Right cardiac atrium (tissue), 5 donors: ENCODE measurements at places on chromosomes 13 and 19. TPM values are rescaled to one million over a fixed set of nuclear protein-coding genes. Genes with fewer than 3 reads are reported as not detected.
A peak's percentile ranks its signal among the peaks of the same experiment; 100 is the strongest.

- DNase-seq = peak; percentile 13
Measured at GRCh38 chr13:48318377-48318811, 14.8 kb downstream of the RB1 start.

- peak; percentile 72 for DNase-seq
Measured at GRCh38 chr13:36998624-36999041, 507 bp downstream of the ALG5 start.

DNA sequence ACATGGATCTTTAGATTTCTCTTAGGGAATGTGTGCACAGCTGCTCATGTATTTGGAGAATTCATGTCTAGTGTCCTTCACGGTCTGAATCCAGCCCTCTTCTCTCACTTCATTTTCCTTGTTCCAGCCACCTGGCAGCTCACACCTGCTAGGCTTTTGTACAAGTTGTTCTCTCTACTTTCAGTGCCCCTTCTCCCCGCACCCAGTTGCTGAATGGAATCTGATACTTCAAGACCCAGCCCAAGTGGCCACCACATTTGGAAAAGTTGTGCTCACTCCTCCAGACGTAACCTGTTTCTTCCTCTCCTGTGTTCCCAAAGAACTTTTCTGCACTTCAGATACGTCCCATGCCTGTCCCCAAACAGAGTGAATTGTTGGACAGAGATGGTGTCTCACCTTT is 235.6 kb downstream of the SHISA2 start:
- no peak for DNase-seq

DNA sequence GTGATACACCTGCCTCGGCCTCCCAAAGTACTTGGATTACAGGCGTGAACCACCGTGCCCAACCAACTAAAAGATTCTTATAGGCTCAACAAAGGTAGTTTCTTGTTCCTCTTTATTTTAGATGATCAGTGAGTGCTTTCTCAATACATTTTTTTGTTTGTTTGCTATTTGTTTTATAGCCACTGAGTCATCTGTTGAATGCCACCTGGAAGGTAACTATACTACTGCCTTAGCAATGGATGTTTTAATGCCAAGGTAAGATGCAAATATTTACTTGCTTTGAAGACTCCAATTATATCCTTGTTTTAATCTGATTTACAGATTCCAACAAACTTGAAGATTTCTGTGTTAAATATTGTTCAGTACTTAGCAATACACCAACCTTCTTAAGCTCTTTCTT is 2807.4 kb upstream of the PCDH20 start:
- no peak for DNase-seq

DNA sequence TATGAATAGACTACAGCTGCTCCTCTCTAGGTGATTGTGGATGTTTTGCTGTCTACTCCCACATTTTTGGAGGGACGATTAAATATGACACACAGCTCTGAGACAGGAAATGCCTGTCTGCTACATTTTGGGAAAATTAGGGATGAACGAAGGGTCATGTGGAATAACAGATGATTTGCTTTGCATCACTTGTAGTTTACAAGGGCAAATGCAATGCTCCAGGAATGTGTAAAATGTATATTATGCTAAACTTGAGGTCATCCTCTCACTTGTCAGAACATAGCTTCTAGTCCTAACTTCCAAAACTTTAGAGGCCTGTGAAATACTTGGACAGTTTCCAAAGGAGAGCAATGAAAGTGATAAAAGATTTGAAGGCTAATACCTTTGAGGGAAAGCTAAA is 284.2 kb upstream of the DACH1 start:
- no peak for DNase-seq

- DNase-seq = no peak
Measured at GRCh38 chr13:35266412-35266811, 210.1 kb downstream of the MAB21L1 start.

DNA sequence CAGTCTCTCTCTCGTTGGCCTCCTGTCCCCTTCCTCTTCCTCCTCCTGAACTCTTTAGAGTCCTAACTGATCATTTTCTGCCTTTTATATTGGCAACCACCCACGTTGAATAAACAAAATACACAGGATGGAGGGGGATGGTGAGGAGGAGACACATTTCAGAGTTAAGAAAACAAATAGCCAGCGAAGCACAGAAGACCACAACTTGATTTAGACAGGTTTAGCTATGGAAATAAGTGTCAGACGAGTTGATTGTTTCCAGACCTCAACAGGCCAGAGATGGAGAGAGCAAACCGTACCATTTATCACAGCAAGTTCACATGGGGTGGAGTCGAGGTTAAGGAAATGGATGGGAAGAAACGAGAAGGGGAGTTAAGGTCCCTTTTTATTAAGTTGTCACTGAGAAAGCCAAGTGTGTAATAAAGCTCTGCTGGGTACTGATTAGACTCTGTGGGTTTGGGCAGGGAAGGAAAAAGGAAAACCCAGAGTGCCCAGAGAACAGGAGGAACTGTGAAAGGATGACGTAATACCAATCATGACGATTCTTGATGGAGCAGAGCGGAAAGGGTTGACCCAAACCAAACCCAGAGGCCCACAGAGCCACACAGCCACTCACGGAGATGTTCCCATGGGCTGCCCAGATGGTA is 11.1 kb upstream of the SERP2 start:
- DNase-seq = no peak

DNA sequence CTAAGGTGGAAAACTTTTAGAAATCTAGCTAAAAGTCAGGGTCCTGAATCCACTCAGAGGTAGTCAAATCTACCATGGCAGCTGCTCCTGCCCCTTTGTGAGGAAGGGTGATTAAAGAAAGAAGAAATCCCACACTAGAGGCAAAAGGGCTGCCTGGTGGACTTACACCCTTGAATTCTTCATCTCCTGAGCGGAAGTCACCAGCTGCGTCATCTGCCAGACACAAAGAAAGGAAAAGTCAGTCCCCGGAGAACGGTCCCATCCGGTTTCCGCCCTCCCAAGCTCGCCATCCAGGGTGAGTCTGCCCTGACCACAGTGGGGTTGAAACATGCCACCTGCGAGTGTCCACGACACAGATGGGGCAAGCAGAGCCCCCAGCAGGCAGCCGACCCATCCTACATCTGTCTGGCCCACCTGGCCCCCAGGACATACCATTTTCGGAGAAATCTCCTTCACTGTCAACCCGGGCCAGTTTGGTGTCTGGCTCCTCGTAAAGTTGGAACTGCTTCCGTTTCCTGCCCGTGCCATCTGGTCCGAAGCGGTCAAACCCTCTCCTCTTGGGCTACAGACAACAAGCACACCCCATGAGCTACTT is 7.7 kb downstream of the AKAP8 start:
- no peak for DNase-seq

DNA sequence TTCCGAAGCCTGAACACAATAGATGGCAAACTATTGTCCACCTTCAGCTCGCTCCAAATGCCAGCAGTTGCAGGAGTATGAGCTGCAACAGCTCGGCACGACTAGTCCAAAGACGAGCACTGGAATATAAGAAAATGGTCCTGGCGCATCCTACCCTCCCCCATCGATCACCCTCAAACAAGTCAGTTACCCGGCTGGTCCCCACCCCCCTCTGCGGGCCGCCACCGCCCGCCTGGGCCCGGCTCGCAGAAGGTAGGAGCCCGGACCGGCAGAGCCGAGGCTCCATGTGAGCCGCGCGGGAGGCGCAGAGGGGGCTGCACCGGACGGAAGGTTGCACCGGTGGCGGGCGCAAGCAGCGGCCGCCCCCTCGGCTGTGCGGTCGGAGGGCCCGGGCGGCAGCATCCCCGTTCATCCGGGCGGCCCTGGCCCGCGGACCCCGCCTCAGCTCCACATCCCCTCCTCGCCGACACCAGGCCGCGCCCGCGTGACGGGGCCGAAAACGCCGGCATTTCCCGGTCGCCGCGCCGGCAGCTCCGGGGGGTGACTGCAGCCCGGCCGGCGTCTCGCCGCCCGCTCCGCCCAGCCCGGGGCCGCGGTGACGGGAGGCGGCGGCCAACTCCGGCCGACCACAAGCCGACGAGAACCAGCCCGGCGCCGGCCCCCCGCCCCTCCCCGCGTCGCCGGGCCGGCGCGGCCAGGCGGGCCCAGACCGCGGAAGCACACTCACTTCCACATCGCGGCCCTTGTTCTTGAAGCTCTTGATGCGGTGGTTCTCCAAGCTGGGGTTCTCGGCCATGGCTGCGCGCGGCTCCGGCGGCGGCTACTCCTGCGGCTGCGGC is 552 bp downstream of the KPNA3 start:
- peak; percentile 72 for DNase-seq

- DNase-seq = no peak
Measured at GRCh38 chr19:29785360-29785759, 26.4 kb upstream of the CCNE1 start.

GRCh38 chr19:54389553-54389952 is 24.8 kb upstream of the LAIR1 start:
- no peak for DNase-seq

GRCh38 chr13:112456138-112457056 is 80.2 kb downstream of the SPACA7 start:
- DNase-seq = no peak

DNA sequence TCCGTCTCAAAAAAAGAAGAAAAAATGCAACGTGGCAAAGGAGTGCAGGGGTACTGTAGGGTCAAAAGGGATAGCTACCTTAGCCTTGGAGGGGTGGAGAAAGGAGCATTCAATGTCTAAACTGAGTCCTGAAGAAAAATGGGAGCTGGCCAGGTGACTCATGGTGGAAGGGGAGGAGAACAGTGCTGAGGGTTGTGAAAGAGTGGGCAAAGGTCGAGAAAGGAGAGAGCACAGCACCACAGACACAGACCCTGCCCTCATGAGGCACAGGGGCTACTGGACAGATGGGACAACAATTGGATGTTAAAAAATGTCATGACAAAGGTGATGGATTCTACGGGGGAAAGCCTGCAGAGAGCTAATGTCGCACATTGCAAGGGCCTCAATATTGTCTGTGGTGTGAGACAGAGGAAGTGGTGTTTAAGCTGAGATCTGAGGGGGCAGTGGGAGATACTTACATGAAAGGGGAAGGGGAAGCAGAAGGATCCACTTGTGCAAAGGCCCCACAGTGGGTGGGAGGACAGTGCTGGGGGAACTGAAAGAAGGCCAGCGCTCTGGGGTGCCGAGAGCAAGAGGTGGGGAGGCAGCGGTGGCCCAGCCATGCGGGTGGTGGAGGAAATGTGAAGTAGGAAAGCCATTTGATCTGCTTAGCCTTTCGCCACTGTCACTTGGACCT is 42.9 kb upstream of the URAD start:
- peak; percentile 74 for DNase-seq

Gene TNNI3
- 3,997 TPM for total RNA-seq

Gene CYP2F1
- total RNA-seq = not detected
